ENCODE measurements at places on chromosomes 3 and 15.

- no peak for DNase-seq
These were observed 546.9 kb downstream of the IGSF11 start for GRCh38 chr3:118487734-118488133.

GRCh38 chr3:195162033-195162669, 108.8 kb downstream of the XXYLT1 start:
- DNase-seq: no peak

DNA sequence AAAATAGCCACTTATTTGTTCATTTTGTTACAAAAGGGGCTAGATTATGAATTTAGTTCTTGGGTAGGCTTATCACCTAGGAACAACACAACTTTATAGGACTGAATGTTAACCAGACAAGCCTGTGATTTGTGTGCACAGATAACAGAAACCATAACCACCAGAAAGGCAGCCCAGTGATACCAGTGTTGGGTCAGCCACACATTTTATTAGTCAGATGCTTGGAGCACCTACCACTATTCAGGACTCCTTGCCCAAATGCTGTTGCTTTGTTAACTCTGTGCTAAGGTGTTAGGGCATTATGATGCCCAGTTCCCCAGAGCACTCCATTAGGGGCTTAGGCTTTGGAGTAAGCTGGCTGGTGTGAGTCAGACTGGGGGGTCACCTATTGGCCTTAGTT, 22.5 kb downstream of the PLCL2 start:
- no peak for DNase-seq

DNA sequence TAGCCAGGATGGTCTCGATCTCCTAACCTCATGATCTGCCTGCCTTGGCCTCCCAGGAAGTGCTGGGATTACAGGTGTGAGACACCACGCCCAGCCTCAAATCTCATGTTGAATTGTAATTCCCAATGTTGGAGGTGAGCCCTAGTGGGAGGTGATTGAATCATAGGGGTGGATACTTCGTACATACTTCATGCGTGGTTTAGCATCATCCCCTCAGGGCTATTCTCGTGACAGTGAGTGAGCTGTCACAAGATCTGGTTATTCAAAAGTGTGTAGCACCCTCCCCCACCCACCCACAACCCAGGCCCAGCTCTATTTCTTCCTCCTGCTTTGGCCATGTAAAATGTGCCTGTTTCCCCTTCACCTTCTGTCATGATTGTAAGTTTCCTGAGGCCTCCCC, 236.9 kb upstream of the IL12A start:
- DNase-seq: no peak

DNA sequence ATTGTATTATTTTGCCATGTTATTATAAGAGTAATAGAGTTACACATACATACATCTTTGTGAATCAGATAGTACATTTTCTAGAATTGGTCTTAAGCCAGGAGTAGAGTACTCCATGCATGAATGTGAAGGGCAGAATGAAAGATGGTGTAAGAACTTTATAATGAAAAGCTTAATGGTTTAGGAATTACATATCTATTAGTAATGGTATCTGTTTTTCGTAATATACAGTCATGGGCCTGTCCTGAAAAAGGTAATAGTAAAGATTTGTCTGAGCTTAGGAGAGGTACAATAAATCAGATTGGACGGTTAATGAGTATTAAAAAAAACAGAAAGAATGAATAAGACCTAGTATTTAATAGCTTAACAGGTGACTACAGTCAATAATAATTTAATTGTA, 118.2 kb upstream of the PRTG start:
- DNase-seq: no peak
